Upper lobe of right lung (tissue), 1 donor: ENCODE measurements at places on chromosomes 4 and X.

- no peak for DNase-seq
Observed at GRCh38 chr4:158459085-158459820, 62.4 kb upstream of the RXFP1 start.

DNA sequence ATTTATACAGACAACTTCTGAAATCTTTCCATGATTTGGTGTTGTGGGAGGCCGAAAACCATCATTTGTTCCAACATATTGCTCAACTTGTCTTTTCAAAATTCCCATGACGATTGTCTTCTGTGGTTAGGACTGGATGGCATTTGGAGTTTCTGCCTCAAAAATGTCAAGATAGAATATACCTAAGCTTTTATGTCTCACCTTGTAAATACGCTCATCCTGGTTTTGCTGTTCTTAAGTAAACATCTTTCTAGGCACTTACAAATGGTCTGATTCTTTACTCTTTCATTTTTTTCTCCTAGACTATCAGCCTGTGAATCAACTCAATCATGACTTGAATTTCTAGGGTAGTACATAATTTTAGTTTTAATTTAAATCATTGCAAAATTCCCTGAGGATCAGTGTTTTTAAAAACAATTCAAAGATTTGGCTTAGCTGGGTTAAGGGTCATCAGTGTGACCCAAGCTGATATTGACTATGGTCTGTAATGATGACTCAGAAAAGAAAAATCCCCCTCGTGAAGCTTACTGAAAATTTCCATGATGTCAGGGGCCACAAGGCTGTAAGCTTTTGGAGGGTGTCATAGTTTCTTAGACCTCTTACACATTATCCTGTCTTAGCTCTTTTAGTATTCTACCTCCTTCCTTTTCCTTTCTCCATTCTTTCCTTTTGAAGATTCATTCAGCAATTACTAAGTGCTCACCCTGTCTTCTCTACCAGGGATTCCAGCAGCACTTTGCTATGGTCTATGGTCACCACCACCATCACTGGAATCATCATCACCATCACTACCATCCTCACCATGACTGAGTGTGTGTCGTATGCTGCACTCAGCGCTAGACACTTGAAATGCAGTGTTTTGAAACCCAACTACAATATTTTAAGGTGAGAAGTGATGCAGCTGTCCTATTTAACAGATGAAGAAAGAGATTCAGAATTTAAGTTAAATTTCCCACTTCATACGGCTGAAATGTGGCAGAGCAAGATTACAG lies 124.4 kb downstream of the CPE start:
- DNase-seq = no peak

GRCh38 chrX:54357414-54358377 lies at the start of gene WNK3:
Gene WNK3, minus strand, starts transcription at chrX:54358046.
- DNase-seq = peak; percentile 81

DNA sequence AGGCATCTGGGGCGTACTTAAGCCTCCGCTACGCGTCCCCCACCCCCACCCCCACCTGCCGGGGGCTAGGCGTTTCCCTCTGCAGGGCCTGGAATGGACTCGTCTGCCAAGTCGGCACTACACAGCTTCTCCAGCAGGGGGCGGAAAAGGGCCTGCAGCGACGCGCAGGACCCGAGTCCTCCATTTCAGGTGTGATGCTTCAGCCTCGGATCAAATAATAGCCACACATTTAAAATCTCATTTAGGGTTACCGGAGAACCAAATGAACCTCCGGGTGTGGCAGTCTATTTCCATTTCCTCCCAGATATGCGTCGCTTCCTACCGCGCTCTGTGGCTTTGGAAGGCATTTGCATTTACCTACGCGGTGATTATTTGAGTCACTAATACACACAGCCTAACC lies 2.9 kb downstream of the PAK3 start:
- peak; percentile 67 for DNase-seq

DNA sequence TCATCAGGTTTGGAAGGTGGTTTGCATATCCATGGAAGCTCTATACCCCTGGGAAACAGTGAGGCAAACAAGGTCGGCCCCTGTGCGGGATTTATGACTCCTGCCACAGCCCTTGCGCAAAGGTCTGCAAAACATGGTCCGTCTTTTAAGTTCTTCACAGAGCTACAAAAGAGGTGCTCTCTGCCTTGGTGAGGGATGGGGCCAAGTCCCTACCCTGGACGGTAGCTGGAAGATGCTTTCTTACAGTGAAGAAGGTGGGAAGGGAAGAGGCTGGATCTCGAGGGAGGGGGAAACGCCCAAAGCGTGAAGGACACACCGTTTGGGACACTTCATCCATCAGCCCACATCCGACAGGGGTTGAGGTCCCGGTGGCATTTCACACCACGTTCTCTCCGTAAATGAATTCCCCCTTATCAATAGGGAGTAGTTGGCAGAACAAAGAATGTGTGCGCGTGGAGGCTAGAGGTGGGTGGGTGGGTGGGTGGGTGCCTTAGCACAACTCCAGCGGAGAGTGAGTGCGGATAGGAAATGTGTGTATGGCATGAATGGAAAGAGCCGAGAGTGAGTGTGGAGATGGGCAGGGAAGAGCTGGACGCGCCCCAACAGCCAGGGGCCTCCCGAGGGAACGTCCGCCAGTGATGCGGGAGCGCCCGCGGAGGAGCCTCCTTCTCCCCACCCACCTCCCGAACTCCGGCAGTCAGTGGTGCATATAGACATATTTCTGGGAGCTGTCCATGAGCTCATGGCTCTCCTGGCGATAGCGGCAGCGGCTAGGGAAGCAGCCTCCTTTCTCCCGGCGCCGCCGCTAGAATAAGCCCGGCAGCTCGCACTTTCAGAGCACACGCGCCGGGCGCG lies 68.3 kb downstream of the LARP7 start:
- peak; percentile 68 for DNase-seq
